Cortex of kidney (tissue), 1 donor: ENCODE measurements at places on chromosomes 11 and 22.

DNA sequence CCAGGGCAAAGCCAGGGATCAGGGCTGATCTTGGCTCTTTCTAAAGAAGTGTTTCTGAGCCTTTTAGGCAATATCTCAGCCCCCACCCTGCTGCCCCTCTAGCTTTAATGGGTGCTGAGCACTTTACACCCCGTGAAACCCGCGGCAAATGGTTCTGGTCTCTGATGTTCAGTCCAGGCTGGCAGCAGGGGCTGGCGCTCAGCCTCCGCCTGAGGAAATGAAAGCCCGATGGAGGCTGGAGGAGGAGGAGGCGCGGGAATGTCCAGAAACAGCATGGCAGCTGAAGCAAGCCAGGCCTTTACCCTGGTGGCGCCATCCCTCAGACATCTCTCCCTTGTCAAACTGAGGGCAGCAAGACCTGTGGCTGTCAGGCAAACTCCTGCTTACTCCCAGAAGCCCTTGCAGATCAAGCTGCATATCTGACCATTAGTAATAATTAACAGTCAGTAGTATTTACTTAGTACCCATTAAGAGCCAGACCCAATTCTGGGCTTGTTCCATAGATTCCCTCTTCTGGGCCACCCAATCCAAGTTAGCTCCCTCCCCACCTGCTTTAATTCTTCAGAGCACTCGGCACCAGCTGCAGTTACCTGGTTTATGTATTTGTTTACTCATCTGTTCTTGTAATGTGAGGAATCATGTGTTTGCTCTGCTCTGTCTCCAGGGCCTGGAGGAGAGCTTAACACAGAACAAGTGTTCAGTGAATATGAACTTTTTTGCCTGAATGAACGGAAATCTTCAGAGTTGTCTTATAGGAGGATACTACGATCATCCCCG is 15.0 kb upstream of the ALX4 start:
- DNase-seq: no peak

- DNase-seq: no peak
Observed at GRCh38 chr11:94449029-94449428, 44.6 kb downstream of the MRE11 start.

DNA sequence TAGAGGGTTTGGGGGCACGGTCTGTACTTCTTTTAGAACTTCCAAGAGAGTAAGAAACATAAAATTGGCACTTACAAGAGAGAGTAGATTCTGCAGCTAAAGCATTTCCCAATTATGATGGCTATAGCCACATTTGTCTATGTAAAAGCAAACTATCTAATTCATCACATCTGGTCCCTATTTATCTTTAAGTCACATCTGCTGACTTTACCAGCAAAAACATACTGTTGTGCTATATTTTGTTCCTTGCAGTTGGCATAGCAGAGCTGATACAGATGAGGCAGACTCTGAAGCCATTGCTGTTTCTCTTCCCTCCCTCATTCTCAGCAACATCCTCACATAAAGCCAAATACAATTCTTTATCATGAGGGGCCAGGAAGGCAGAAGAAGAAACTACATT is 1533.5 kb upstream of the RAG2 start:
- DNase-seq: no peak

DNA sequence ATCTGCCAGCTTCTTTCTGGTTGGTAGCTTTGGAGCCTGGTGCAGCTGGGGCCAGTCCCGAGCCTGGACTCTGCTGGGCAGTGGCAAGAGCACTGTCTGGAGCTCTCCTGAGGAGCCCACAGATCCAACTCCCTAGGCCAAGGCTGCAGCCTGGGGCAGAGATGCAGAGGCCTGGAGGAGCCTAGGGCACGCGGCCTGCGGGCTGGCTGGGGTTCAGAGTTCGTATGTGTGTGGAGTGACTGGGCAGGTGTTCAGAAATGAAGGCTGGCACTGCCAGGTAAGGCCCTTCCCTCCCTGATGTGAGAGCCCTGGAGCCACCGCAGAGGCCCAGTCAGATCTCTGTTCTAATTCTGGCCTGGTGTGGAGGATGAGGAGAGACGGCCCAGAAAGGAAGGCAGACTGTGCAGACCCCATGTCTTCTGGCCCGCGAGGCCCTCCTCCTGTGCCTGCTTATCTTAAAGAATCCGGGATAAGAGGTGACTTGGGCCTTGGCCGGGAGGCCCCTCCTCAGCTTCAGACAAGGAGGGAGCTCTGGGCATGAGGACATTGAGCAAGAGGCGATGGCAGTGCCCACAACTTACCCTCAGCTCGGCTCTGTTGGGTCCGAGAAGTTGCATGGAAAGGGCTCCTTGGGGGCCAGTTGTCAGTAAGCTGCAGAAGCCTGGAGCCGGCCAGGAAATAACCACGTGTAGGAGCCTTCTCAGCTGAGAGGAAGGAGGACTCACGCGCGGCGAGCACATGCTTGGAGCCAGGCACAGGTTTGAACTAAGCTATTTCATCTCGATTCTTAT is 62.2 kb upstream of the B3GAT1 start:
- no peak for DNase-seq

- DNase-seq: no peak
Observed at GRCh38 chr11:117973503-117973860, 12.7 kb upstream of the IL10RA start.
